Hematopoietic multipotent progenitor cell treated with erythropoietin and hydrocortisone succinate and interleukin-3 and kit ligand, for 8 days (in vitro differentiated cells): ENCODE measurements at places on chromosomes 1 and 21.

DNA sequence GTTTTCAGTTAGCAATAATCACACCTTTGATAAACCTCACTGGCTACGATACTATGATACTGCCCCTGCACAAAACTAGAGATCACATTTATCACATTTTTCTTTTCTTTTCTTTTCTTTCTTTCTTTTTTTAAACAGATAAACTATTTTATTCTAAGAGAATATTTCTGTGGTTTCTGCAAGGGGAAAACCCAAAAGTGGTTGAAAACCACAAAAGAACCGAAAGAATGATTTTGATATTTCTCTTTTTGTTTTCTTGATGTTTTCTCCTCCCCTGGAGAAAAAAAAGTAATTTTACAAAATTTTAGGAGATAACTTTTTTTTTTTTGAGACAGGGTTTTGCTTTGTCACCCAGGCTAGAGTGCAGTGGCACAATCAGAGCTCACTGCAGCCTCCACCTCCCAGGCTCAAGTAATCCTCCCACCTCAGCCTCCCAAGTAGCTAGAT, 18.4 kb upstream of the FRRS1 start:
- DNase-seq = no peak

DNA sequence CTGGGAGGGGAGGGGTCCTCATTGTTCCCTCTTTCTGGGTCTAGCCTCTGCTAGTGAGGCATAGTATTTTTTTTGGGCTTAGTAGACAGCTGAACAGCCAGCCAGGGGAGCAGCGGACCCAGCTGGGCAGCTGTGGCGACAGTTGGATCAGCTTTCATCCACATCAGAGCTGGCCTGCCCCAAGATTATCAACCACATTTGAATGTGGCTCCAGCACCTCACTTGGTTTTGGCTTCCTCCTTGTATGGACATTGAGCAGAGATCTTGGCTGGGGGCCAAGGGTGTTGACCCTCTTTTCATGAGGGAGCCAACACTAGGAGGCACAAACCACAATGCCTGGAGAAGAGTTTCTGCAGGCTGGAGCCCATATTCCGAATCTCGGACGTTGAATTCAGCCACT, 25.0 kb downstream of the WNT4 start:
- peak; percentile 52 for DNase-seq

GRCh38 chr1:30881319-30882181, 27.0 kb downstream of the SDC3 start:
- no peak for DNase-seq

DNA sequence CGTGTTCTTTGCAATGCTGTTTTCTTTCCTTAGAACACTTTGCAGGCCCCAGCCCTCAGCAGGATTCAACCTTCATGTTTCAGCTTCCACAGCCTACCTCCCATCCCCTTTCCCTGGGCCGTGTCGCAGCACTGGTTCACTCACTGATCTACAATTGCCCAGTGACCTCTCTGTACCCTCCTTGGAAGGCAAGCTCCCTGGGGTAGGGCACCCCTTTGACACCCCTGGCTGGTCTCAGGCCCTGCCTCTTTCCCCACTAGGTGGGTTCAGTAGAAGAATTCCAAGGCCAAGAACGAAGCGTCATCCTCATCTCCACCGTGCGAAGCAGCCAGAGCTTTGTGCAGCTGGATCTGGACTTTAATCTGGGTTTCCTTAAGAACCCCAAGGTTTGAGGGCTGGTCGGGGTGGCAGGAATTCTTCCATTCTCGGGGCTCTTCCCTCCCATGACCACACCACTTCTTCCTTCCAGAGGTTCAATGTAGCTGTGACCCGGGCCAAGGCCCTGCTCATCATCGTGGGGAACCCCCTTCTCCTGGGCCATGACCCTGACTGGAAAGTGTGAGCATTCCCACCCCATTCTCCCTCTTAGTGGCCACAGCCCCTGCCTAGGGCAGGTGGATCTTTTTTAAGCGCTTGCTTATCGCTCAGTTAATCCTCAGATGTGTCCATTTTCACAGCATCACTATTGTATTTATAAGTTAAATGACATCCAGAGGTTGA, 7.3 kb downstream of the RHOC start:
- DNase-seq = no peak

DNA sequence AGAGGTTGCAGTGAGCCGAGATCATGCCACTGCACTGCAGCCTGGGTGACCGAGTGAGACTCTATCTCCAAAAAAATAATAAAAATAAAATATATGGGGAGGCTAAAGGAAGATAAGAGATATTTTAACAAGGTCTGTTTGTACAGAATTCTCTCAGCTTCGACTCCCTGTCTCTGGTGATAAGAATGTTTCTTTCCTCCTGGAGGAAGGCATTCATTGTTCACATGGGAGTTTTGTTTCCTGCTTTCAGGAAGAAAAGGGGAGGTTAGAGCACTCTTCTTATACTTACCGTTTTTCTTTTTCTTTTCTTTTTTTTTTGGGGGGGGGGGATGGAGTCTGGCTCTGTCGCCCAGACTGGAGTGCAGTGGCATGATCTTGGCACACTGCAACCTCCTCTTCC, 2.0 kb upstream of the NAXE start:
- DNase-seq = no peak

DNA sequence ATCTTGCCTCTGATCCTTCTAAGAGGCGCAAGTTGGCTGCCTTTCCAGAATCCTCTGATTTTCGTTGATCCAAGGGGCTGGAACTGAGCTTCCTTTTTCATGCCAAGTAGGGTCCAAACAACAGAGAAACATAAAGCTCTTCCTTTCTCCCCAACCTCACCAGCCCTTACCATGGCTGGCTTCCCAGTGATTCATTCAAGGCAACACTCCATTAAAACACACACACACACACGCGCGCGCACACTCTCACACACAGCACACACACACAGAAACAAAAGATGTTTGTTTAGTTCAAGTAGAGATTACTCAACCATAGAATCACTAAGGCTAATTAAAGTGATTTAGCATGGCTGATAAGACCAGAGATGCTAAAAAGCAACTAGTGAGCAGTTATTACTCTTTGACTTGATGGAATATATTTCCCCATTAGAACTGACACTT, 13.0 kb upstream of the GUCA2A start:
- no peak for DNase-seq

DNA sequence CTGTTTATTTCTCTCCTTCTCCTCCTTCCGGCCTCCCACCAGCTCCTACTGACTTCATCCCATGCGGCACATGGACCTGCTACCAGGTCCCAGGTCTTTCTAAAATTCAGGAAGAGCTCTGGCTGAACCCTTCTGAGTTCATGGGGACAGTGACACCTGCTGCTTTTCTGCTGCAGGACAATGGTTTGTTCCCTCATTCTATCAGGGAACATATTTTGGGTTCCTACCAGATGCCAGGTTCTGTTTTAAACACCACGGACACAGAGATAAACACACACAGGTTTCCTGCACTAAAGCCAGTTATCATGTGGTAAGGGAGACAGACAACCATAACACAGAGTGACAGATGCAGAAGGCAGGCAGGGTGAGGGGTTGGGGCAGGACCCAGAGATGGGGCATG, 114.0 kb upstream of the RAB4A start:
- DNase-seq = peak; percentile 45

DNA sequence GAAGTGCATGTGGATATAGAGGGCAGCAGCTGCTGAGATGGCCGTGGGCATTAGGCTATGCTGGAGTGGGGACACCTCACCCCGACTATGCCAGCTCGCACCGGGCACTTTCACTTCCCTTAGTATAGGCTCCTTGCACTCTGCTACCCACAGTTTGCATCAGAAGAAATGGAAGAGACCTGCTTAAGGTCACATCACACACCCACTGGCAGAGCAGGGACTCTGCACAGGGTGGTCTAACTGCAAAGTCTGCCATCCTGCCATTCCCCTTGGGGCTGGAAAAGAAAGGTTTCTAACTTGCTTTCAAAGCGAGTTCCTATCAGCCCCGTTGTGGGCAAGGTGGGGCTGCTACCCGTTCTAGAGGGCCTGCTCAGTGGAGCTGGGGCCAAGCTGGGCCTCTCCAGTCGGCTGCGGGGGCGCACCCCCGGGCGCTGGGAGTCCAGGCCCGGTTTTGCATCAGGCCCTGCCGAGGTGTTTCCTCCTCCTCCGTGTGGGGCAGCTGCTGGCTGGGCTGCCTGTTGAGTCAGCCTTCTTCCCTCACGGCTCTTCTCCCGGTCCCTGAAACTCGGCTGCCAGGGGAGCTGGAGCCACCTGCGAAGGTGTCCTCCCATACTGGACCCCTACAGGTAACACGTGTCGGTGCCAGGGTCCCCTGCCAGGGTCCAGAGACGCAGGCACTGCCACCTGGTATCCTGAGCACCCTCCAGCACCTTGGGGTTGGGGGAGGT, at the start of gene SYTL1:
Gene SYTL1, plus strand, starts transcription at position 498 of the 728 bp plus-strand sequence. CDS start 3,313 bp downstream, outside the sequence.
- DNase-seq = peak; percentile 65

- peak; percentile 84 for DNase-seq
Observed at GRCh38 chr1:228166170-228166936, 749 bp downstream of the IBA57 start.

GRCh38 chr1:56502700-56503245, 76.6 kb downstream of the PLPP3 start:
- DNase-seq = no peak

DNA sequence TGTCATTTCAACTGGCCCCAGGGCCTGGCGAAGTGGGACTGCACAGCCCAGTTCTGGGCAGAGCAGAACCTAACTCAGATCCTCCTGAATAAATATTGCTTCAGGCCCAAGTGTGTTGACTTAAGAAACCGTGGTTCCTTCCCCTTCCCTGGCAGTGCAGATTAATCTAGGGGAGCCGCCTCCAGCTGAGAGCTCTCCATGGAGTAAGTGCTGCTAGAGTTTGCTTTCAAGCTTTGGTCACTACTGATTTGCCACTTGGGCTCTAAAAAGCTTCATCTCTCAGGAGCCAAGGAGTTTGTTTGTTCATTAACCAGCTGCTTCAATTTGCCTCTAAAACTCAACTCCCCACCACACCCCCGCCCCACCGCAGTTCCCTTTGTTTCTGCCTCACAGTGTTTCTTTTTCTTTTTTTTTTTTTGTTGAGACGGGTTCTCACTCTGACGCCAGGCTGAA, 112.1 kb downstream of the DTL start:
- DNase-seq = peak; percentile 31

DNA sequence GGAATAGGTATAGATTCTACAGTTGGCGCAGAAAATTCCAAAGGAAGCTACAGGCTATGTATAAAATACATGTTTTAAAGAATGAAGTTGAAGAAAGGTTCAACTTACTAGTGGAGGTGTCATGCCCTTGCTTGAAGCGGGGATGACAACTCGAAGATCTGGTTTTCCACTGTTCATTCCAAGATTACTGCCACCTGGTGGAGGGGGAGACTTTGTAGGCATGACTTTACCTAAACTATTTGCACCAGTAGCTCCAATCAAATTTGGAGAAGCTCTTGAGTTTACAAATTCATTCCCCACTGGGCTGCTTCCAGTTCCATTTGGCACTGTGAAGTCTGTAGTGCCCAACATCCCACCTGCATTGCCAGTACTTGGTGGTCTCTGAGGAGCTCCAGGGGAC, 81.7 kb downstream of the AXDND1 start:
- DNase-seq = peak; percentile 29

GRCh38 chr1:6171548-6172124, 8.5 kb downstream of the CHD5 start:
- DNase-seq = peak; percentile 18

DNA sequence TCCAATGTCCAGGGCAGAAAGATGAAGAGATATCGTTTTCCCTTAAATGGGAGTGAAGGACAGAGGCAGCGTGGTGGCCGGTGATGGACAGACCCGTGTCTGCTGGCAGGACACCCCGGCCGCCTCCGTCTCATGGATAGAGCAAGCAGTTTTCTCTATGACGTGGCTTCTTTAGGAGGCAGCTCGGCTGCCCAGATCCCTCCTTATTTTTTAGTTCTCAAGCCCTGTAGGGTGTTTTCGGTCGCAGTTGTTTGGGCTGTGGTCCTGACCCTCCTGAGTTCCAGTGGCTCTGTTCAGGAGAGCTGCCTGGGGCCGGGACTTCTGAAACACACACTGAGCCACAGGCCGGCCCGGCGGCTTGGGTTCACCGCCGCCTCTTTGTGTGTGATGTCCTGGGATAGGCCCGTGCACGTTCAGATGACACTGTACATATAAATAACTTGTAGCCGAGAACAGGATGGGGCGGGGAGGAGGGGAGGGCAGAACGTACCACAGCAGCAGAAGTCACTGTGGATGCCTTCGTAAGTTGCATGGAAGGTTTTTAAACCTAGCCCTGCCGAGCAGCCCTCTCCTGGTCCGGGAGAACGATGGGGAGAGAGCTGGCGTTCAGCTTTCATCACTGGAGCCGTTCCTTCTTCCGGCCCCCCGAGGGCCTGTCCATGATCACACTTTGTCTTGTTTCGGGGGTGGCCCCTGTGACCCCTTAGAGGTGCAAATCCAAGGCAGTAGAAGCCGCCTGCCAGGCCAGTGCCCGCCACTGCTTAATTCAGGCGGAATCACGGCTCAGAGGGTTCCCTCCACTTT, 65.2 kb downstream of the SIK1 start:
- DNase-seq = no peak

DNA sequence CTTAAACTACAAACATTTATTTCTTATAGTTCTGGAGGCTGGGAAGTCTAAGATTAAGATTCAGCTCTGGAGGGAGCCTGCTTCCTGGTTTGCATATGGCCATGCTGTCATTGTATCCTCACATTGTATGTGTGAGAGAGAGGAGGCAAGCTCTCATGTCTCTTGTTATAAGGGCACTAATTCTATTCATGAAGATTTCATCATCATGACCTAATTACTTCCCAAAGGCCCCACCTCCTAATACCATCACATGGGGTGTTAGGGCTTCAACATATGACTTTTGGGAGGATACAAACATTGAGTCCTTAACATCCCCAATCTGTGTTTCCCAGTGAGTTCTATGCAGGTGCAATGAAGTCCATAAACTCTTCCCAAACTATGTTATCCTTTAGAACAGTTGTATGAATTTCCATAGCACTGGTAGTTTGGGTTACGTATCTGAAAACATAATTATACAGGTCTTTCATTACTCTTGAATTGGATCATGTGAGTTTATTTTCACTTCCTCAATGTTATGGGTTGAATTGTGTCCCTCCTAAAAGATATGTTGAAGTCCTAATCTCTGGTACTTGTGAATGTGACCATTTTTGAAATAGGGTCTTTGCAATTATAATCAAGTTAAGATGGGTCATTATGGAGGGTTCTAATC, 124.2 kb downstream of the RUNX1 start:
- no peak for DNase-seq

DNA sequence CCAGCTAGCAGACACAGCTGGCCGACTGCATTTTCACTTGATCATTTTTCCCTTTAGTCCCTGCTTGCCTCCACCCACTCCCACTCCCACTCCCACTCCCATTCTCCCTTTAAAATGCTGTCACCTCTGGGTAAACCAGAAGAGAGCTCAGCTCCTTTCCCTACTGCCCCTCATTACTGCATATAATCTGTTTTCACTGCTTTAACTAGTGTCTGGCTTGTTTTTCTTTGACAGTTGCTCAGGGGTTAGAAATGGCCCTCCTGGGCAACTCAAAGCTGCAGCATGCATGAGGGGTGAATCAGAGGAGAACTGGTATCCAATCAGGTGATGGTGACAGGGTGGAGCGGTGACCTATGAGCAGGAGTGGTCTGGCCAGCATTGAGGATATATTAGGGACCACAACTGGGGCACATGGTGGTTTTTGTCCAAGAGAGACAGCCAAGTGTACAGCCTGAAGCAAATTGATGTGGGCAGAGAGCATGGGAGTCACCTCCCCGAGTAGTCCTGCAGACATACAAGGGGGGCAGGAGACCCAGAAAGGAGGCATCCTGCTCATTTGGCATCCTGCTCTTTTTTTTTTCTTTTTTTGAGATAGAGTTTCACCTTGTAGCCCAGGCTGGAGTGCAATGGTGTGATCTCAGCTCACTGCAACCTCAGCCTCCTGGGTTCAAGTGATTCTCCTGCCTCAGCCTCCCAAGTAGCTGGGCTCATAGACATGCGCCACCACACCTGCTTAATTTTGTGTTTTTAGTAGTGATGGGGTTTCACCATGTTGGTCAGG, 42.6 kb upstream of the SRSF10 start:
- no peak for DNase-seq
